Peyer's patch (tissue), 4 donors: ENCODE measurements at places on chromosomes 5 and 9. TPM values are rescaled to one million over a fixed set of nuclear protein-coding genes. Genes with fewer than 3 reads are reported as not detected.

Gene ENHO
- total RNA-seq, result not detected

Gene MSX2
- total RNA-seq, result 2.7 TPM

Gene SPAAR
- not detected for total RNA-seq

Gene SAXO1
- not detected for total RNA-seq

Gene DIPK1B
- 3.4 TPM for total RNA-seq

Gene SUSD3
- total RNA-seq, result 5.5 TPM

Gene DNAI1
- not detected for total RNA-seq

Gene CD72
- total RNA-seq, result 4.1 TPM

Gene EDIL3
- 6.7 TPM for total RNA-seq

Gene FAF2
- total RNA-seq, result 27.6 TPM

Gene ZBED3
- total RNA-seq, result 4.5 TPM
